ENCODE measurements at places on chromosomes 4 and X.

DNA sequence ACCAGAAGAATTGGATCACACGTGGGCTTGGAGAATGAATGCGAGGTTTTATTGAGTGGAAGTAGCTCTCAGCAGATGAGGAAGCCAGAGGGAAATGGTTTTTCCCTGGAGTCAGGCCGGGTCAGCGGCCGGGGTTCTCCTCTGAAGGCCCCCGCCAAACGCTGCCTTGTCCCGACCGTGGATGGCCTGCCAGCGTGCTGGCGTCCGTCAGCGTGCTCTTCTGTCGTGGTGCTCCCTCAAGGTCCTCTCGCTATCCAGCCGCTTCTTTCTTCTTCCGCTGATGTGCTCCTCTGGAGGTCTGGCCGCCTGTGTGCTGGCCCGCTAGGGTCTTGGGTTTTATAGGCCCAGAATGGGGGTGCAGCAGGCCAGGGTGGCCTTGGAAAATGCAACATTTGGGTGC is 632.2 kb downstream of the TRAM1L1 start:
- DNase-seq: no peak

GRCh38 chr4:112523764-112524505 is 8.0 kb upstream of the NEUROG2 start:
- DNase-seq: no peak

DNA sequence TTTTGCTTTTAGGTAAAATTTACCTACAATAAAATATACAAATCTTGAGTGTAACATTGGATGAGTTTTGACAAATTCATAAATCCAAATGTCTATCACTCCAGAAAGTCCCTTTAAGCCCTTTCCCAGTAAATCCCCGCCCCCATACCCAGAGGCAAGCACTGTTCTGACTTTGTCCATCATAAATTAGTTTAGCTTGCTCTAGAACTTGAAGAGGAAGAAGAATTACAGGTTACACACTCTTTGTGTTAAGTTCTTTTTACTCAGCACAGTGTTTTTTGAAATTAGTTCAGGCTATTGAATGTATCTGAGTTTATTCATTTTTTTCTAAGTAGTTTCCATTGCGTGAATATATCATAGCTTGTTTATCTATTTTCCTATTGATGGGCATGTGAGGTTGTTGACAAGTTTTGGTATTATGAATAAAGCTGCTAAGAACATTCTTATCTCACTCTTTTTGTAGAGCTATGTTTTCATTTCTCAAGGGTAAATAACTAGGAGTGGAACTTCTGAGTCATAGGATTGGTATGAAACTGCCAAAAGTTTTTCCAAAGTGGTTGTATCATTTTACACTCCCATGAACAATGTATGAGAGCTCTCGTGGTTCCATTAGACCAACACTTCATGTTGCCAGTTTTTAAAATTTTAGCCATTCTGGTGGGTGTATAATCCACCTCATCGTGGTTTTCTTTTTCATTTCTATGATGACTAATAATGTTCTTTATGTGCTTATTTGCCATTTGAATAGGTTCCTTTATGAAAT is 22.4 kb upstream of the HPSE start:
- DNase-seq: peak; percentile 72

DNA sequence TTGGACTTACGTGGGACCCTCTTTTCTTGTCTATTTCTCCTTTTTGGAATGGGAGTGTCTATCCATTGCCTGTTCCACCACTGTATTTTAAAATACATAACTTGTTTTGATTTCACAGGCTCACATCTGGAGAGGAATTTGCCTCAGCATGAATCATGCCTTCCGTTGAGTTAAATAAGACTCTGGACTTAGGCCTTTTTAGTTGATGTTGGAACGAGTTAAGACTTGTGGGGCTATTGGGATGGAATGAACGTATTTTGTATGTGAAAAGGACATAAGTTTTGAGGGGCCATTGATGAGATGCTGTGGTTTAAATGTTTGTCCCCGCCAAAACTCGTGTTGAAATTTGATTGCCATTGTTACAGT is 66.2 kb downstream of the BEX3 start:
- DNase-seq: no peak
